ENCODE measurements at places on chromosomes 7 and 10. TPM values are rescaled to one million over a fixed set of nuclear protein-coding genes. Genes with fewer than 3 reads are reported as not detected.
A peak's percentile ranks its signal among the peaks of the same experiment; 100 is the strongest.

- peak; percentile 67 for DNase-seq
Observed at GRCh38 chr7:98168181-98168903, 42.9 kb upstream of the BHLHA15 start.

WIPF3 gene
- total RNA-seq: under 0.01 TPM

DNA sequence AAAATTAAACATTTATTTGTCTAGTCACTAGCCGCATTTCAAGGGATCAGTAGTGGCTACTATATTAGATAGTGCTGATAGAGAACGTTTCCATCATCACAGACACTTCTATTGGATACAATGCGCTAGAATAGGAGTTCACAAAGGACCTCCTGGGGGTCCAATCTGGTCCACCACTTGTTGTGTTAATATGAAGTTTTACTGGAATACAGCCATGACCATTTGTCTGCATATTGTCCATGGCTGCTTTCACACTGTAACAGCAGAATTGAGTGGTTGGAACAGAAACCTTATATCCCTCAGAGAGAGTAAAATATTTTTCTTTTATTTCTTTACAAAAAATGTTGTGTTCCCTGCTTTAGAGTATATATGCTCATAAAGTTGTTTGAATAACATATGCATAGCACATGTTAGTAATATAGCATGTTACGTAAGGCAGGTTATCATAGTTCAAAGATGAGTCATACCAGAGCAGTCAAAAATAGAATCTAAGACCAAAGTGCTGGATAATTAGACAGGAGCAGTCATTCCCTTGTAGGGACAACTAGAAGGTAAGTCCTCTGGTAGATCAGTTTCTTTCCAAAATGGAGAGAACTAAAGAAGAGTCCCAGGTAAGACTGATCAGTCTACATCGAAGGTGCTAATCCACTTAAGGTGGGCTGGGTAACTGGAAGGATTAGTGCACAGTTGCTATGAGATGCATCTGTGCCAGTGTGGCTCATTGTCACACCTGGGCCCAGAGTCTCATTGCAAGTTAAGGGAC, 14.9 kb downstream of the BZW2 start:
- DNase-seq: peak; percentile 86

HABP2 gene
- total RNA-seq: not detected

DNA sequence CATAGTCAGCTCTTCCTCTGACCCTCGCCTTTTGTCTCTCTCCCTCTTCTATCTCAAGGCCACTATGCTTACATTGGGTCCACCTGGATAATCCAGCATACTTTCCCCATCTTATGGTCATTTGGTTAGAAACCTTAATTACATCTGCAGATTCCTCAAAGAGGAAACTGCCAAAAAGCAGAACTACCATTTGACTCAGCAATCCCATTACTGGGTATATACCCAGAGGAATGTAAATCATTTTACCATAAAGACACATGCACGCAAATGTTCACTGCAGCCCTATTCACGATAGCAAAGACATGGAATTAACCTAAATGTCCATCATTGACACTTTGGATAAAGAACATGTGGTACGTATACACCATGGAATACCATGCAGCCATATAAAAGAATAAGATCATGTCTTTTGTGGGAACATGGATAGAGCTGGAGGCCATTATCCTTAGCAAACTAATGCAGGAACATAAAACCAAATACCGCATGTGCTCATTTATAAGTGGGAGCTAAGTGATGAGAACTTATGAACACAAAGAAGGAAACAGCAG, 114.8 kb upstream of the NPY start:
- DNase-seq: no peak

- no peak for DNase-seq
Observed at GRCh38 chr10:88374392-88375175, 208.5 kb downstream of the RNLS start.
